ENCODE measurements at places on chromosomes 2 and 18.

DNA sequence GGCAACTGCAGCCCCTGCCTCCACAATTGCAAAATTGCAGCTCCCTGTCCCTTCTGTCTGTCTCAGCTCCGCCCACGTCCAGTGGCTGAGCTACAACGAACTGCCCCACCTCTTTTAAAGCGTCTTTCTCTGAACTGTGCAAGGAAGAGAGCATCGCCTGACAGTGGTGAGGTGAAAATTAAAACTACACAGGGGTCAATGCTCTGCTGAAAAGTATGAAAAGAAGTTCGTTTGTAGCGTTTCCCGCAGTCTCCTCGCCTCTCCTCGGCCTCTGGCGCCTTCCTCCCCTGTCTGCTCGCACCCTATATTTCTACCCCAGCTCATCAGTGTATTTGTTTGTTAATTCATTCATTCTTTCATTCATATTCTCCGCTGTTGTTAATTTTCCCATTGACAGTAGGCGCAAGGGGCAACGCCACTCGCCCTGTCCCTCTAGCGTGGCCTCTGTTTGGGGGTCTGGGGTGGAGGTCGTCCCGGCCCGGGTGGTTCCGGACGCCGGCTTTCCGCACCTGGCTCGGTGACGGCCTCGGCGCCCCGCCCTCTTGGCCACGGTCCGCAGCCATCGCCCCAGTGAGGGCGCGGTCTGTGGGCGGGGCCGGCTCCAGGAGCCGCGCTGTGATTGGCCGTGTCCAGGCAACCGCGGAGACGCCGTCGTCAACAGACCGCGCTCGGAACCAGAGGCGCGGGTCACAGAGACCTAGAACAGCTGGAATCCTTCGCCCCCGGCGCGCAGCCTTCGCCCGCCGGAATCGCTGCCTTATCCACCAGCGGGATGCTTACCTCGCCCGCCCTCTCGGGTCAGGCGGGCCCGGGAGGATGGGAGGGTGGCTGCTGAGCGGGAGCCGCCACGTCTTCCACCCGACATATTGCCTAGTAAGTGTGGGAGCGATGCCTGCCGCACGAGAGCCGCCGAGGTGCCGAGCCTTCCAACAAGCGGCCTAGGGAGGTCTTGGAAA, at the start of gene VWA3B:
Gene VWA3B (plus strand): TSS at position 677 of the 956 bp plus-strand sequence. CDS start 5,926 bp downstream, outside the sequence.
- no peak for DNase-seq

DNA sequence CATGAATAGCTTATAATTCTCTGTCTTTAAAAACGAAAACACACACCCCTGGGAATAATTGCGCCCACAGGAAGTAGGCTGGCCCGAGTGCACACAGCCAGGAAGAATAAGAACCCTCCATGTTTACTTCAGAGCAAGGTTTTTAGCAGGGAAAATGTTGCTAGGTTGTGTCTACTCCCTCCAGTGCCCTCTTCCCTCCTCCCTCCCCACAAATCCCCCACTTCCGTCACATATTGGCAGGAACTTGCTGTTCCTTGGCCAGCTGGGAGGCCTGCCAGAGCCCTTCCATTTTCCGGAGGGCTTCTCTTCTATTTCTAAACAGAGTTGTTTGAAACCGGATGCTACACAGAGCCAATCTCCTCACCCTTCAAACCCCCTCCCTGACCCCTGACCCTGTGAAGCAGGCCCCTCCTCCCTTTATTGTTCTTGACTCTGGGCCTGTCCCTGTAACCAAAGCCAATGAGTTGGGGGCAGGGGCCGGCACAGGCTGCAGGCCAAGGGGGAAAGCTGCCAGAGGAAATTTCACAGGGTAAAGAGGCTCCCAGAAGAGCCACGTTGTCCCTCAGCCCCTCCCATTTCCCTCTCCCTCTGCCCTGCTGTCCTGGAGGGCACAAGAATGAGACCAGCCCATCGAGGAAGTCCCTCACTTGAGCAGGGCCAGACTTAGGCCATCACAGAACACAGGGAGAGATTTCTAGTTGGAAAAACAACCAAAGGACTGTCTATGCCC, 49.8 kb upstream of the LGALSL start:
- DNase-seq: no peak

DNA sequence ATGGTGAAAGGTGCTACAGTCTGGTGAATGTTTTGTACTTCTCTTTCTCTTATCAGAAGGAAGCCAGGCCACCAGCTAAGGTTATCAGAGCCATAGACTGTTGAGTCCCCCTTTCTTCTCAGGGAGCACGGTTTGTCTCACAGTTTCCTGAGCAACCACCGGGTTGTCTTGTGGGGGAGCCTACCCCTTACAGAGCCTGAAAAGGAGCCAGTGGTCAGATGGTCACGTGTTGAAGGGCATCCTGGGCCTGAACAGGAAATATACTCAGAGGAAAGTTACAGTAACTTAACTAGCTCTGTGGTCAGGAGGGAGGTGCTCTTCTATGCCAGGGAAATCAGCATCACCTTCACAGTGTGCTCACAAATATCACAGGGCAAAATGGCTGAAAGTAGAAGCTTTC, 11.6 kb downstream of the CD28 start:
- peak; percentile 63 for DNase-seq

- DNase-seq: no peak
These were observed 133.0 kb downstream of the COL6A3 start for GRCh38 chr2:237280939-237281338.

- DNase-seq: peak; percentile 62
These were observed at the start of gene DOCK10 for GRCh38 chr2:225041851-225042799. DOCK10 (minus strand) TSS chr2:225042468; CDS start chr2:225042374, 94 bp downstream.

- DNase-seq: no peak
These were observed 46.6 kb downstream of the SCN1A start for GRCh38 chr2:166081131-166081632.

- no peak for DNase-seq
These were observed 1461.7 kb upstream of the PIK3C3 start for GRCh38 chr18:40493316-40493715.
